ENCODE measurements at places on chromosomes 6 and 20. TPM values are rescaled to one million over a fixed set of nuclear protein-coding genes. Genes with fewer than 3 reads are reported as not detected.

F13A1 gene
- total RNA-seq = 0.42 TPM

NOP56 gene
- 888 TPM for total RNA-seq

DUSP15 gene
- total RNA-seq = not detected

CLPSL2 gene
- not detected for total RNA-seq

FAM217A gene
- total RNA-seq = not detected

RUNX2 gene
- 25.3 TPM for total RNA-seq

VAPB gene
- total RNA-seq = 40.3 TPM

AKIRIN2 gene
- total RNA-seq = 47.3 TPM

SLC22A23 gene
- 0.78 TPM for total RNA-seq

ZNF165 gene
- total RNA-seq = 1.6 TPM

C20orf141 gene
- not detected for total RNA-seq

GRCh38 chr6:141667580-141668309 is 465.0 kb upstream of the GJE1 start:
- no peak overlapping the region for H3K4me3 ChIP-seq
- H3K27me3 ChIP-seq = no peaks in the 10 kb centered on the region
- DNase-seq = no peak
- H3K27ac ChIP-seq = no peak overlapping the region

DNA sequence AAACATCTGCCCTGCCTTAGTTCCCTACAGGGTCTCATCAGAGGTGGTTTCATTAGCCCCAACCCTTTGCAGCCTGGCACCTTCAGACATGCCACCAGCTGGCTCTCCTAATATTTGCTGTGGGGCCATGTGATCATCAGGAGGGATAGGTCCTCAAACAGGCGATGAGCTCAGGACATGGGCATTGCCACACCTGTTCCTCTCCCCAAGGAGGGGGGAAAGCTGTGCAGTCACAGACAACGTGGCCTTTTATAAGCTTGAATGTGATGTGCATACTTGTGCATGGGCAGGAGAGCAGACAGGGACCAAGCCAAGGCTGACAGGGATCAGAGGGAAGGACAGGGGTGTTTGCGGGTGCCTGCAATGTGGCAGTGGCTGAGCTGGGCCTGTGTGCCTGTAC is 78.8 kb upstream of the ZNFX1 start:
- no peaks in the 10 kb centered on the region for H3K4me1 ChIP-seq
- H3K27me3 ChIP-seq = no peaks in the 10 kb centered on the region
- H3K36me3 ChIP-seq = no peaks in the 10 kb centered on the region
- no peak overlapping the region for H3K27ac ChIP-seq
- DNase-seq = no peak

GRCh38 chr6:150209415-150209814 is 66.6 kb downstream of the PPP1R14C start:
- no peak for DNase-seq
- H3K36me3 ChIP-seq = no peaks in the 10 kb centered on the region
- no peaks in the 10 kb centered on the region for H3K4me1 ChIP-seq
- H3K4me3 ChIP-seq = no peak overlapping the region
- no peaks in the 10 kb centered on the region for H3K27me3 ChIP-seq
- H3K27ac ChIP-seq = no peak overlapping the region

DNA sequence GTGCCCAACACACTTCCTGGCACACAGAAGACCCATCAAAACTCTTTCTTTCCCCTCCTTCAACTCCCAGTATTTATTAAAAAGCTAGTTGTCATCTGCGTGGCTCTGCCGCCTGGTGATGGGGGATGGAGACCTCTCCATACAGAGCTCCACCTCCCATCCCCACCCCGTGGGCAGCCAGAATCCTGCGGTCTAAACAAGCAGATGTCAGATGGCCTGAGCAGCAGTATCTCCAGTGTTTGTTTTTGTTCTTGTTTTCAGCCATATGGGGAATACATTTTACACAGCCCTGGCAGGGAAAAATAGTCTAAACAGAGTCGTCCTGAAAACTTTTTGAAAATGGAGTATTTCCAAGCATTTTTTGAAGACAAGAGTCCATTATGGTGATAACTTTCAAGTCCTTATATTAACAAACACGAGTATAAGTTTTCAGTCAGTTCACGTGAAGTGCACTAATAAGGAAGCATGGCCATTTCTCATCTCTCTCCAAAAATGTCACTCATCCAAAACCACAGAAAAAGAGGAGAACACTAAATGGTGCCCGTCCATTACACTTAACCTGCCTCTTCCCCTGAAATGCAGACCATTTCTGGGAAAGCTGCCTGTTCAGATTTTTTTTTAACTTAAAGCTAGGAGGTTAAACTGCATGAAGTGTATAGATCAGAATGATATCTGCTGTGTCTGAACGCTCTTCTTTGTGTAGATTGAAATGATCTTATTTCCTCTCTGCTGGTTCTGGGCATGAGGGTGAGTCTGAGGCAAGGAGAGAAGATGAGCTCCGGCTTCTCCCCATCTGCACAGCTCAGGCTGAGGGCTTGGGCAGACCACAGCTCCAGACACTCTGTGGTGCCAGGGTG is 91.0 kb downstream of the TCP11 start:
- H3K36me3 ChIP-seq = no peaks in the 10 kb centered on the region
- H3K4me3 ChIP-seq = no peak overlapping the region
- H3K27me3 ChIP-seq = no peaks in the 10 kb centered on the region
- H3K4me1 ChIP-seq = peaks cover 12% of the 10 kb centered on the region

GRCh38 chr6:44162876-44163625 is 4.4 kb downstream of the CAPN11 start:
- no peaks in the 10 kb centered on the region for H3K36me3 ChIP-seq
- H3K27ac ChIP-seq = no peak overlapping the region
- H3K4me3 ChIP-seq = no peak overlapping the region

GRCh38 chr6:21905531-21905930 is 312.0 kb downstream of the SOX4 start:
- H3K4me1 ChIP-seq = no peaks in the 10 kb centered on the region
- H3K4me3 ChIP-seq = no peak overlapping the region
- no peaks in the 10 kb centered on the region for H3K36me3 ChIP-seq

DNA sequence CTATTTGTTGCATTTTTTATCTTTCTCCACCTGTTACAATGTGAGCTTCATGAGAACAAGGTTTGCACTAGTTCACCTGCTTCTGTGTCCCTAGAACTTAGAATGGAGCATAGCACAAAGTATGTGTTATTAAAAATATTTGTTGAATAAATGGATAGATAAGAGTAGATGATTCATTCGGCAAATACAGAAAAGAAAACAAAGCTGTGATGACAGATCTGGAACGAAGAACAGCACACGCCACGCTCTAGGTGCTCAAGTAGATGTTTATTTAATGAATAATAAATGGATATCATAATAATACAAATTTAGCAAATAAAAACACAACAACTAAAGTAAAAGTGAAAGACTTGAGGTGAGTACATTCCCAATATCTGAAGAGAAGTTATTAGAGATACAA is 273.1 kb downstream of the HAO1 start:
- no peak for DNase-seq
- H3K27ac ChIP-seq = no peak overlapping the region
- H3K27me3 ChIP-seq = no peaks in the 10 kb centered on the region

- no peak overlapping the region for H3K4me3 ChIP-seq
- H3K36me3 ChIP-seq = no peaks in the 10 kb centered on the region
- DNase-seq = no peak
- H3K27ac ChIP-seq = no peak overlapping the region
- H3K27me3 ChIP-seq = no peaks in the 10 kb centered on the region
Measured at GRCh38 chr20:62246872-62247652, 8.7 kb downstream of the OSBPL2 start.

- no peaks in the 10 kb centered on the region for H3K27me3 ChIP-seq
- H3K4me1 ChIP-seq = no peaks in the 10 kb centered on the region
- no peak overlapping the region for H3K27ac ChIP-seq
- H3K36me3 ChIP-seq = no peaks in the 10 kb centered on the region
- H3K4me3 ChIP-seq = no peak overlapping the region
Measured at GRCh38 chr6:150876598-150876997, 11.1 kb downstream of the MTHFD1L start.

DNA sequence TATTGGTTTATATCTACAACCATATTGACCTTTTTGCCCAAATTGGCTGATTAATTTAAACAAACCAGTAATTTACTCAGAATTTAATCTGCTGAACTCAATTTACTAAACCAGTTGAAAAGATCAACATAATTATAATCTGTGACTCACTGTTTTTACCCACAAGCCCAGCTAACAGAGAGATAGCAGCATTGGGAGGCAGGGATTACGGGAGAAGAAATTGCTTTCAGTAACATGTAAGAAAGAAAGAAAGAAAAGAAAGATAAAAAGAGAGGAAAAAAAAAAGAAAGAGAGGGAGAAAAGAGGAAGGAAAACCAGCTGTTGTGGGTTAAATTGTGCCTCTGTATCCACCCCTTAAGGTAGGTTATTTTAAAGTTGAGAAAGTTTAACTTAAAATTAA is 13.3 kb upstream of the RHAG start:
- no peak overlapping the region for H3K27ac ChIP-seq
- H3K4me3 ChIP-seq = no peak overlapping the region
- no peaks in the 10 kb centered on the region for H3K36me3 ChIP-seq
- no peaks in the 10 kb centered on the region for H3K27me3 ChIP-seq
- no peak for DNase-seq

DNA sequence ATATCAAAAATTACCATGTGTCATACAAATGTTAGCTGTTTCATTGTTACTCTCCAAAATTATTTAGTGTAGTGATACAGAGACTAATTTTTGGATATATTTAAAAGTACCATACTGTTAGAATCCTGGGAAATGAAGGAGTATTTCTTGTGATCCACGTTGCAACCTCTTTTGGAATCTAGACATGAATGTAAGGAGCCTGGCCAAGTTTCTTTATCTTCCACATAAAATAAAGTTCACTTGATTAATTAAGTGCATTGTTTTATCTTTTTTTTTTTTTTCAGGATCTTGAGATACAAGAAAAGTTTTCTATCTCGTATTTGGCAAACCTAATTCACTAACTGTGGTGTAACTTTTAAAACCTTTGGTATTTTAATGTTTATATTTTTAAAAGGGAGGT is 270.7 kb downstream of the SOX4 start:
- H3K36me3 ChIP-seq = no peaks in the 10 kb centered on the region

DNA sequence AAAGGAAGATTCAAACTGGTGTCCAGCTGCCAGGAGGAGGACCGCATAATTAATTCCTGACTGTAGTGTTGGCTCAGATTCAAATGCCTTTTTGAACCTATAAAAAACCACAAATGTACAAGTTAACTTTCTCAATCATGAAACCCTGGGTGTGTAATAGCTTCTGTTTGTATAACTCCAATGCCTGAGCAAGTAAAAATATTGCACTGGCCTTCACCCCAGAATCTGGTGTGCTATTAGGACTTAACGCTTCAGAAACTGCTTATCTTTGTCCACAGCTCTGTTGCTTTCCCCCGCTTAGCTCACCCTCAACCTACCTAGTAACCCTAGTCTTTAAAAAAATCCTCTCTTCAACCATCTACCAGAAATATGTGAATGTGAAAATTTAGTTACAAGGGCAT is 119.1 kb upstream of the MAP7 start:
- H3K4me1 ChIP-seq = no peaks in the 10 kb centered on the region
- no peak overlapping the region for H3K27ac ChIP-seq
- no peak overlapping the region for H3K4me3 ChIP-seq
- no peaks in the 10 kb centered on the region for H3K36me3 ChIP-seq

DNA sequence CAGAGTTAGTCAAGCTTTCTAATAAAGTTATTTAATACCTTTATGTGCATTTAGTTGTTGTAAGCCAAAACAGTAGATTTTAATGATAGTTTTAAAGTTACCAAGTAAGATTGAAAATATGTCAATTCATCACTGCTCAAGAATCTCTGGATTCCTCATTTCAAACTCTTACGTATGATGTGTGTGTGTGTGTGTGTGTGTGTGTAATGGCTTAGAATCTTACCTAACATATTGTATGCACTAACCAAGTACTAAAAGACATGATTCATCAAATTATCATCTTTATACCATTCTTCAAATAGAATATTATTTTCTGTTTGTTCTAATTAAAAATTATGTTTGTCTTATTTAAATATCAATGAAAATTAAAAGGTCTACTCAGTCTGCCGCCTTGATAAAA is 41.5 kb upstream of the ZNF337 start:
- no peaks in the 10 kb centered on the region for H3K27me3 ChIP-seq
- H3K27ac ChIP-seq = no peak overlapping the region
- H3K4me1 ChIP-seq = peaks cover 17% of the 10 kb centered on the region
- no peaks in the 10 kb centered on the region for H3K36me3 ChIP-seq
- no peak overlapping the region for H3K4me3 ChIP-seq
- DNase-seq = no peak

DNA sequence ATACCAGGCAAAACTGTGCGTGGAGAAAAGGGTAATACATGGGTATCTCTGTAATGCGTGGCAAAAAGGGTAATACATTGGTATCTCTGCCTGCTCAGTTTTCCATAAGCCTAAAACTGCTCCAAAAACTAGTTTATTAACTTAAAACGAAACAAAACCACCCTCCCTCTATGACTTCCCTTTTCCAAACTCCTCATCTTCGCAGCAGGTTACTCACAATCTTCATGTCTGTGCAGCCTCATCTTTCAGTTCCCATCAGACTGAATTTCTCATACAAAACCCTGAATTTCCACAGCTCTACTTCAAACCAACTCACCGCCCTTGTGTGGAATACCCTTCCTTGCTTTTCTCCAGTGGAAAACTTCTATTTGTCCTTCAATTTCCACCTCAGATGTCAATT is 199.4 kb downstream of the PHACTR1 start:
- no peaks in the 10 kb centered on the region for H3K4me1 ChIP-seq
- no peaks in the 10 kb centered on the region for H3K36me3 ChIP-seq
- H3K27ac ChIP-seq = no peak overlapping the region
- no peak overlapping the region for H3K4me3 ChIP-seq
- DNase-seq = no peak
- no peaks in the 10 kb centered on the region for H3K27me3 ChIP-seq

- no peaks in the 10 kb centered on the region for H3K27me3 ChIP-seq
- peak overlapping the region; percentile 71 for H3K4me3 ChIP-seq
- no peak for DNase-seq
- peaks cover 30% of the 10 kb centered on the region for H3K4me1 ChIP-seq
- peak overlapping the region; percentile 99 for H3K27ac ChIP-seq
- H3K36me3 ChIP-seq = no peaks in the 10 kb centered on the region
Measured at GRCh38 chr6:27836141-27836782, 75.9 kb downstream of the OR2B2 start.

DNA sequence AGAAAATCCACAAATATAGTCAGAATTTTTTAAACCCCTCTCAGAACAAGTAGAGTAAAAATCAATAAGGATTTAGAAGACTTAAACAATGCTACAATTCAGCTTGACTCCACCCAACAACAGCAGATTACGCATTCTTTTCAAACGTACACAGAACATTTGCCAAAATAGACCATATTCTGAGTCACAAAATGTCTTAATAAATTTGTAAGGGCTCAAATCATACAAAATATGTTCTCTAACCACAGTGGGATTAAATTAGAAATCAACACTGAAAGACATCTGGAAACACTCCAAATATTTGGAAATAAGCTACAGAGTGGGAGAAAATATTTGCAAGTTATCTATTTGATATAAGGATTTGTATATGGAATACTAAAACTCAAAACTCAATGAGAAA is 164.2 kb upstream of the AKAP12 start:
- H3K36me3 ChIP-seq = no peaks in the 10 kb centered on the region
- no peaks in the 10 kb centered on the region for H3K4me1 ChIP-seq
- no peaks in the 10 kb centered on the region for H3K27me3 ChIP-seq
- H3K4me3 ChIP-seq = no peak overlapping the region
- DNase-seq = no peak
